ENCODE measurements at places on chromosomes 1 and 21.

- DNase-seq, result no peak
Measured at GRCh38 chr21:15367061-15367626, 302.3 kb upstream of the NRIP1 start.

DNA sequence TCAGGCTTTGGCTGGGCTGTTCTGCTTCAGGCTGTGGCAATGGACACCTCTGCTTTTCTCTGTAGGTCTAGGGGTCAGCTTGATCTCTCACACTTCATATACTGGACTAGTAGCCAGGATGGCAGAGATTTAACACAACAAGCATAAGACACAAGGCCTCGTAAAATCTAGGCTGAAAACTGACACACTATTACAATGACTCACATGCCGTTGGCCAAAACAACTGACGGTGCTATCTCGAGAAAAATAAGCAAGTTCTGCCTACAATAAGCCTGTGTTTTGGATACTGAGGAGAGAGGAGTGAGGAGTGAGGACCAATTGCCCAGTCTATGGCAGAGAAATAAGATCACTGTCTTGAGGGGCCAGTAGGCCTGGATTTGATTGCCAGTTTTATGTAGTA, 840.7 kb upstream of the ADAMTS5 start:
- DNase-seq, result no peak

GRCh38 chr1:8562222-8562621, 244.3 kb downstream of the SLC45A1 start:
- DNase-seq, result no peak

- no peak for DNase-seq
Measured at GRCh38 chr1:207923561-207923960, 12.6 kb upstream of the CD34 start.

DNA sequence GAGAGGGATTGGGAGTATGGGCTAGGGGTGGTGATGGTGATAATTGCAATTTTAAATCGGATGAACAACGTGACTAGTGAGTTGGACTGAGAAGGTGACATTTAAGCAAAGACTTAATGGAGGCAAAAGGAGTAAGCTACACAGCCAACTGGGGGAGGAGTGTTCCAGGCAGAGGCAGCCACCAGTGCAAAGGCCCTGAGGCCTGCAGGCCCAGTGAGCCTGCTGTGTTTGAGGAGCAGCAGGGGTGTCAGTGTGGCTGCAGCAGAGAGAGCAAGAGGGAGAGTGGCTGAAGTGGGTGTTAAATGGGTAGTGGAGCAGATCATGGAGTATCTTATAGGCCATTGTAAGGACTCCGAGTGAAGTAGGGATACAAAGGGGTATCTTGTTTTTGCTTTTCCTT, 18.8 kb downstream of the MYOG start:
- no peak for DNase-seq

DNA sequence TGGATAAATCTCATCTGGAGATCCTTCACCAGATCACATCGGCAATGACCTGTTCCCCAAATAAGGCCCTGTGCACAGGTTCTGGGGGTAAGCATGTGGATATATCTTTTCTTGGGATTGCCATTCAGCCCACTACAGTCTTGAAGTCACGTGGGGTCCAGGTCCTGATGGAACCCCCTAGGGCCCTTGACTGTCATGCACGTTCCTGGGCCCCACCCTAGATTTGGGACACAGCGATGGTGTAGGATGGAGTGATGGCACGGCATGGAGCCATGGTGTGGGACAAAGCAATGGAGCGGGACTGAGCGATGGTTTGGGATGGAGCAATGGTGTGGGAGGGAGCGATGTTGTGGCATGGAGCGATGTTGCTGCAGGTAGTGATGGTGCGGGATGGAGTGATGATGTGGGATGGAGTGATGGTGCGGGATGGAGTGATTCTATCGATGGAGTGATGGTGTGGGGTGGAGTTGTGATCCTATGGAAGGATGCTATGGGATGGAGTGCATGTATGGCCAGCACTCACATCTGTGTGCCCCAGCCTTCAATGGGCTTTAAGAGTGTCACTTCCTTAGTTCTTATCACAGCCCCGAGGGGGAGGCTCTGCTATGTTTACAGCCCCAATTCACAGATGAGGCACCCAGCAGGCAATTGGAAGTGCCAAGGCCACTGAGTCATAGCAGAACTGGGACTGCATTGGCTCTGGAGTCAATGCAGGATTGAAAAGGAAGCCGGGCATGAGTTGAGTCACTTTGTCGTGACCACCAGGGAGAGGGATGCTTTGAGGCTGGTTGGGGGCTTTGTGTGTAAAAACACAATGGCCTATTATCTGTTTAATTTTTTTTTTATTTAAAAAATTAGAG, 97.0 kb upstream of the C1orf174 start:
- DNase-seq, result no peak

GRCh38 chr1:226131639-226132038, 54.9 kb downstream of the ACBD3 start:
- DNase-seq, result no peak

GRCh38 chr1:183161391-183161790, 24.7 kb upstream of the LAMC2 start:
- no peak for DNase-seq

DNA sequence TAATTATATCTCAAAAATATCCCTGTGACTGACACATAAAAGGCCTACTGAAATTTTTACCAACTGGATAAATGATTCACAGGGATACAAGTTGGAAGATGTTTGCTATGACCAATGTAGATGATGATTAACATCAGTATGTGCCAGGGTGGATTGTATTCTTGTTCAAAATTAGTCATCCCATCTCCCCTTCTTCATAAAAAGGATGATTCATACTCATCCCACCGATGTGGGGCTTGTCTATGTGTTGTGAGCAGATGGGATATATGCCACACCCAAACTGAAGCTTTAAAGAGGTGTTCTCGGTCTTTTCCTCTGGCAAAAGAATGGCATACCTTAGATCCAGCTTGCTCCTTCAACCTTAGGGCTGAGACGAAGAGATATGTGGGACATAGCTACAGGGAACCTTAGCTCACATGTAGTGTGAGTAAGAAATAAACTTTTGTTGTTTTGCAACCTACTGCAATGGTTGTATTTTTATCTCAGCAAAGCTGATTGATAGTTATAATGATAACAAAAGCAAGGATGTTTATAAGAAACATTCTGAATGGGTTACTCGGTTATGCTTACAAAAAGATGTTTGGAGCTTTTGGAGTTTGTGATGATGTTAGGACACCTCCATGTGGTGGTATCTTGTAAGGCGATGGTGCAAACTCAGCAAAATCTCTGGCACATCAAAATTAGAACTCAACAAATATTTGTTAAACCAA, 29.4 kb downstream of the SPATA17 start:
- DNase-seq, result peak; percentile 8

GRCh38 chr1:26690157-26690556, 5.7 kb upstream of the ARID1A start:
- DNase-seq, result peak; percentile 95

GRCh38 chr1:5998051-5998905, 6.1 kb upstream of the NPHP4 start:
- DNase-seq, result no peak

- no peak for DNase-seq
Measured at GRCh38 chr1:44645476-44646244, 28.6 kb downstream of the TMEM53 start.

DNA sequence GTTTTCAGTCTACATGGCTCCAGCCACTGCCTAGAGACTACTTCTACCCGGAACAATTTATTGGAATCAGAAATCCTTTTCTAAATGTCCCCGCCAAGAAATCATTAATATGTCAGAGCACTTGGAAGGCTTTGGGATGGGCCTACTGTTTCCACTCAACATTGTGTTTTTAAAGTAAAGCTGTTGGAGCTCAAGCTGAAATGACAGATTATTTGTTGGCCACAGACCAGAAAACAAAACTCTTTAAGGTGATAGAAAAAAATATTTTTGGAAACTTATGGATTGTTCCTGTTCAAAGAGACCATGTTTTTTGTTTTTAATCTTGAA, 496 bp downstream of the VPS45 start:
- no peak for DNase-seq

GRCh38 chr1:103142461-103142860, 34.1 kb upstream of the COL11A1 start:
- no peak for DNase-seq

DNA sequence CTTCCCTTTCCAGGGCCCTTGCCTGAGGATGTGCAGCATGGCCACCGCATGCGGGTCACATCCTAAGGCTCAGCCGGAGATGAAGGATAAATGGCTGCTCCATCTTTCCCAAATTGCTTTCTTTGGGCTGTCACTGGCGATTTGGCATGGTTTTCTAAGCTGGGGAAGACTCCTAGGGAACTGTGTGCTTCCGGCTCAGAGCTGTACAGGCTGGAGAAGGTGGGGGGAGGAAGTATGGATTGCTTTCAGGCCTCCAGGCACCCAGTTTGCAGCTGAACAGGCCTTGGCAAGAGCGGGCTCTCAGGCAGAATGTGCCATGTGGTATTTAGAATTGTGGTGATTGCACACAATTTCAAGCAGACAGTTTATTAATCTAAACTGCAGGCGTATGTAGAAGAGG, 48.9 kb downstream of the TMEM53 start:
- DNase-seq, result no peak

GRCh38 chr1:44609412-44609767, 64.9 kb downstream of the TMEM53 start:
- peak; percentile 22 for DNase-seq

GRCh38 chr1:65812065-65812464, 19.4 kb downstream of the PDE4B start:
- peak; percentile 95 for DNase-seq

DNA sequence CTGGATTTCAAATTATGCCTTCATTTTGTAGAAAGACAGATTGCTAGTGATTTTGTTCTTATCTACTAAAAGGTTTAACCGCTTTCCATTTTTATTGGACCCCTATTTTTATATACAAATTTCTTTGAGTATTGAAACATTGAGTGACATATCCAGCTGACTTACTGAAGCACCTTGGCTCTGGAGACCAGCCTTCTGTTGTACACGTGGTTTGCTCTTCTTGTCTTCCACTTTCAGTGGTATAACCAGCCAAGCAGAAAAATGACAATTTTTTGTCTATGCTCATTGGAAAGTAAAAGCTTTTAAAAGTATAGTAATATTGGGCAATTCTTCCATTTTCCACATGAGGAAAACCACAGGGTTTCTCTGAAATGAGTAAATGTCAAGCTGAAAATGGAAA, 4.4 kb downstream of the F13B start:
- no peak for DNase-seq

GRCh38 chr1:11793819-11794218, 11.9 kb downstream of the MTHFR start:
- no peak for DNase-seq

- DNase-seq, result no peak
Measured at GRCh38 chr1:81392526-81393226, 408.1 kb upstream of the ADGRL2 start.

DNA sequence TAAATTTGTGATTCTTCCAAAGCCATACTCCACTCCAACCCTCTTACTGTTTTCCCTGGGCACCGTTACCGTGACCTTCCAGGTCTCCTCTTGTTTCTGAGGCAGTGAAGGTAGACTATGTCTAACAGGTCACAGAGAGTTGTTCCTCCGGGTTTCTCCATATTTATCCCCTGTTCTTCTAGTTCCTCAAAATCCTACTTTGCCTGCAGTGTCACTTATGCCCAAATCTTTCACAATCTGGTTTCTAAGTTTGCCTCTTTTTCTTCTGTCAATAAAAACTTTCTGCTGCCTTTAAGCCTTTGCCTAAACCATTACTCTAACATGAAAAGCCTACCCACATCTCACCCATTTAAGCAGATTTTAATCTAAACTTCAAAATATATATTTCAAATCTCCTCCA, 87.7 kb downstream of the C4BPA start:
- peak; percentile 45 for DNase-seq

- peak; percentile 50 for DNase-seq
Measured at GRCh38 chr1:32242341-32242851, 4.6 kb upstream of the FAM167B start.

DNA sequence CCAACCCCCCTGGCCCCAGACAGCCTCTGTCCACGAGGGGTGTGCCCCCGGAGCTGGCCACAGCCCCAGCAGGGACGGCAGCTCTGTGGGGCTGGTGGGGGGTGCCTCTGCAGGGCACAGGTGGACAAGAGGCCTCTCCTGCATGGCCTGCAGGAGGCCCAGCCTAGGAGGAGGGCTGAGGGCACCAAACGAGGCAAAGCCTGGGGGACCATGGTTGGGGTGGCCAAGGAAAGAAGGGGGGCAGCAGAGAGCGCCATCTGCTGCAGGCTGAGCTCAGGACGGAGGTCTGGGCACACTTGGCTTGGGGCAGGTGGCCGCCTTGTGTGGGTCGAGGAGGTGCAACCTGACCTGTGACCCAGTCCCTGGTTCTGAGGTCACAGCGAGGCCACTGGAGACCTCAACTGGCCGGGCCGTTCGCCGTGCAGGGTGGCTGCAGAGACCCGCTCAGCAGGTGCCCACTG, 27.3 kb downstream of the RRP1 start:
- DNase-seq, result no peak
